ENCODE measurements at places on chromosomes 2 and 18.

- DNase-seq: no peak
These were observed 2010.0 kb upstream of the PIK3C3 start for GRCh38 chr18:39945076-39945475.

DNA sequence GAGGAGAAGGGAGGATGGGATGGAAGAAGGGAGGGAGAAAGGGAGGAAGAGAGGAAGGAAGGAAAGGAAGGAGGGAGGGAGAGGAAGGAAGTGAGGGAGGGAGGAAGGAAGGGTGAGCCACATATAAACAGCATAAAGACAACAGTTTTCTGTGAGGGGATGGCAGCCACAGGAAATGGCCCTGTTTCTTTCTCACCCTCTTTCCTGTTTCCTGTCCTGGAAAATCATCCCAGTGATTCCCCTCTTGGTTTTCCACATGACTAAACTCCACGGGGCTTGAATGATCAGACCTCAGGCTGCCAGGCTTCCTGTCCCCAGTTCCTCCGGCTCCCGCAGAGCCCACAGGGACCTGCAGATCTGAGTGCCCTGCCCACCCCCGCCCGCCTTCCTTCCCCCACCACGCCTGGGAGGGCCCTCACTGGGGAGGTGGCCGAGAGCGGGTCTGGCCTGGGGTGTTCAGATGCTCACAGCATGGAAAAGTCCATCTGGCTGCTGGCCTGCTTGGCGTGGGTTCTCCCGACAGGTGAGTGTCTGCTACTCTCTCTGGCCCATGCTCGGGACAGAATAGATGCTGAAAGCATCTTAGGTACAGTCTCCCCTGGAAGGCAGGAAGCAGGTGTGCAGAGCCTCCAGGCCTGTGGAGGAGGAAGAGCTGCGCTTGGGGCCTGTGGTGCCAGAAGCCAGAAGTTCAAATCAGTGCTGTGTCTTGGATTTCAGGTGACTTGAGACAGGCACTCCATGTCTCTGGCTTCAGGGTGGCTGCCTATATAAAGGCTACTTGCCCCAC lies at the start of gene SIGLEC15:
TSS of gene SIGLEC15 (plus strand) at position 418 of the 787 bp plus-strand sequence. CDS start at position 472, 54 bp downstream.
- DNase-seq: no peak

DNA sequence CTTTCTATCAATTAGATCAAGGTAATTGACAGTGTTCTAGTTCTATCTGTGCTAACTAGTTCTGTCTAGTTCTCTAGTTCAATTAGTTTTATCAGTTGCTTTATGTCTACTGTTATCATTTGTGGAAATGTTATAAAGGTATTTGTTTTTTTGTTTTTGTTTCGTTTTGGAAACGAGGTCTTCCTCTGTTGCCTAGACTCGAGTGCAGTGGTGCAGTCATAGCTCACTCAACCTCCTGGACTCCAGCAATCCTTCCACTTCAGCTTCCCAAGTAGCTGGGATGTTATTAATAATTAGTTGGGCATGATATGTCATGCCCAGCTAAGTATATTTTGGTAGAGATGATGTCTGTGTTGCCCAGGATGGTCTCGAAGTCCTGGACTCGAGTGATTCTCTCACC lies 1682.8 kb upstream of the LRRTM1 start:
- no peak for DNase-seq

DNA sequence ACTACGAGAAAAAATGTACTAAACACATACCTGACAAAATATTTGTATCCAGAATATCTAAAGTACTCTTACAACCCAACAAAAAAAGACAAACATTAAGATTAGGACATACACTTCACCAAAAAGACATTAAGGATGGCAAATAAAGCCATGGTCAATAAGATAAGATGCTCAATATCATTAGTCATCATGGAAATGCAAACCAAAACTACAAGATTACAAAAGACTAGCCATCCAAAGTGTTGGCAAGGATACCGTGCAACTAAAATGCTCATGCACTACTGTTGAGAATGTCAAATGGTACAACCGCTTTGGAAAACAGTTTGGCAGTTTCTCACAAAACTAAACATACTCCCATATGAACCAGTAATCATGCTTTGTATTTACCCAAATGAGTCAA lies 29.7 kb downstream of the MAP3K2 start:
- DNase-seq: no peak

- no peak for DNase-seq
These were observed 103.1 kb downstream of the DTNB start for GRCh38 chr2:25570161-25570845.

- no peak for DNase-seq
These were observed 8.1 kb downstream of the STPG4 start for GRCh38 chr2:47147021-47147420.

DNA sequence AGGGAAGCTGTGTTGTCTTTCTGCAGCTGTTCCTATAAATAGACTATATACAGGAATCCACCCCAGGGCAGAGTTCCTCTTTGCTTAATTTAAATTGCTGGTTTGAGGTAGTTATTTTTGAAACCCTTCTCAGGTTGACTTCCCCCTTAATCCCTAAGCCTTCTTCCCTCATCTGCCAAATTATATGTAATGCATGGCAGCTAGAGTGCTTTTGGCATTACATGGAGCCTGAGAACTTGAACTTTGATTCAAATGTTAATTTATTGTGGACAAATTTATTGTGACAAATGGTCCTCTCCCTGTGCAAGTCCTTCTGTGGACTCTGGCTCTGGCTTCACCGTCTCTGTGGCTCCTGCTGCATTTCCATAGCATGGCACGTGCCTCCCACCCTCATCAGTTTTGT lies 29.2 kb downstream of the MYO1B start:
- no peak for DNase-seq

GRCh38 chr2:60411295-60411694 lies 142.2 kb downstream of the BCL11A start:
- DNase-seq: no peak

DNA sequence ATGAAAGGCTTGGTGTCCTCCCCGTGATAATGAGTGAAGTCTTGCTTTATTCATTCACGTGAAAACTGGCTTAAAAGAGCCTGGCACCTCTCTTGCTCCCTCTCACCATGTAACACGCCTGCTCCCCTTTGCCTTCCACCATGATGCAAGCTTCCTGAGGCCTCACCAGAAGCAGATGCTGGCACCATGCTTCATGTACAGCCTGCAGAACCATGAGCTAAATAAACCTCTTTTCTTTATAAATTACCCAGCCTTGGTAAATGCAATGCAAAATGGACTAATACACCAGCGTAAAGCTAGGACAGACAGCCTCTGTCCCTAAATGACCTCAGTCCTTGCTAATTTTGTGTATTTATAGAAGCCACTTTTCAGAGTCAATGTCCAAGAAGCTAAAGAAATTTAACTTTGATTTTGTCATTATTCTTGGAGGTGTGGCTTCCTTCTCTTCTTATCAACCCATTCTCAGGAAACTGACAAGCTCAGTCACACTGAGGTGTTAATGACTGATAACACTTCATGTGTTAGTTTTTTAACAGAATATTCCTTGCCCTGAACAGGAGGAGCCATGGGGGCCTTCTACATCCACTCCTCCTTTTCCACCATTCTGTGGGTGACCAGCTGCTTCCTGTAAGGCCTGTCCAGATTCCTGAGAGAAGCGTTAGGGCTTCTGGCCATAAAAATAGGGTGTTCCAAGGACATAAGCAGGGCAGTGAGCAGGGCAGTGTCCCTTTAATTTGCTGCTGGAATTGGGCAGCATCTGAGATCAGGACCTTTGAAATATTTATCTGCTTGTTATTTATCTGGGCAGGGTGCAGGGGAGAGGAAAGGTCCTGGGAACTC lies 38.0 kb upstream of the EPAS1 start:
- no peak for DNase-seq

DNA sequence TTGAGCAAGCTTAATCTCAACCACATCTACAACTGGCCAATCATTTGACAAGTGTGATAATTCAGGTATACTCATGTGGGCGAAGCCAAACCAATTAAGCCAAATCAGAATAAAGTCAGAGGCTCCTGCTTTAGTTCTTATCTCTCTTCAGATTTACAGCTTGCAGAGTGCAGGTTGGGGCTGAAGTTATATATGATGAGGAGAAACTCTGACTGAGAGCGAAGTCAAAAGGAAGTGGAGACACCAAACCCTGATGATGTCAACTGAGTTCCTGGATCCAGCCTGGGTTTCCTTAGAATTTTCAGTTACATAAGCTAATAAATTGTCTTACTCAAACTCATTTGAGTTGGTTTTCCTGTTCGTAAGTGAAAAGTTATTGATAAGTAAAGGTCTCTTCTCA lies 73.9 kb downstream of the ASXL2 start:
- no peak for DNase-seq

DNA sequence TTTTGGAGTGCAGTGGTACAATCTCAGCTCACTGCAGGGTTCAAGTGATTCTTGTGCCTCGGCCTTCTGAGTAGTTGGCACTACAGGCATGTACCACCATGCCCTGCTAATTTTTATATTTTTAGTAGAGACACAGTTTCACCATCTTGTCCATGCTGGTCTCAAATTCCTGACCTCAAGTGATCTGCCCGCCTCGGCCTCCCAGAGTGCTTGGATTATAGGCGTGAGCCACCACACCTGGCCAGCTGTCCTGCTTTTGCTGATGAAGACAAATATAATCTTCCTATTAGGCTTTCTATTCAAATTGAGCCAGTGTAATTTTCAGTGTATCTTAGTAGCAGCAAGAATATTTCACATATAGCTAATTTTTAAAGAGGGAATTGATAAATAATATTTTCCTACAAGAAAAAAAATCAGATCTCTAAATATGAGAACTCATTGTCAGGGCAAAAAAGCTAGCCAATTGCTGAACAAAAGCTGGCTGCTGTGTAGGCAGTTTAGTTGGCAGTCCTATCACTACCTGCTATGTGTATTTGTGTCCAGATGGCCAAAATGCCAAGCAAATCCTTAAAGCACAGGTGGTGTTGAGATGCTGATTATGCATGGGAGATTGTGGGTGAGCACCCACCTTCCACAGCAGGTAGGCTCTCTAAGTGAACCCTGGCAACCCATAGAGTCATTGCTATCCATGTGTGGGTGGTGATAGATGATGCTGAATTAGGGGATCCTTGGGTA lies 60.8 kb upstream of the STAM2 start:
- DNase-seq: no peak

DNA sequence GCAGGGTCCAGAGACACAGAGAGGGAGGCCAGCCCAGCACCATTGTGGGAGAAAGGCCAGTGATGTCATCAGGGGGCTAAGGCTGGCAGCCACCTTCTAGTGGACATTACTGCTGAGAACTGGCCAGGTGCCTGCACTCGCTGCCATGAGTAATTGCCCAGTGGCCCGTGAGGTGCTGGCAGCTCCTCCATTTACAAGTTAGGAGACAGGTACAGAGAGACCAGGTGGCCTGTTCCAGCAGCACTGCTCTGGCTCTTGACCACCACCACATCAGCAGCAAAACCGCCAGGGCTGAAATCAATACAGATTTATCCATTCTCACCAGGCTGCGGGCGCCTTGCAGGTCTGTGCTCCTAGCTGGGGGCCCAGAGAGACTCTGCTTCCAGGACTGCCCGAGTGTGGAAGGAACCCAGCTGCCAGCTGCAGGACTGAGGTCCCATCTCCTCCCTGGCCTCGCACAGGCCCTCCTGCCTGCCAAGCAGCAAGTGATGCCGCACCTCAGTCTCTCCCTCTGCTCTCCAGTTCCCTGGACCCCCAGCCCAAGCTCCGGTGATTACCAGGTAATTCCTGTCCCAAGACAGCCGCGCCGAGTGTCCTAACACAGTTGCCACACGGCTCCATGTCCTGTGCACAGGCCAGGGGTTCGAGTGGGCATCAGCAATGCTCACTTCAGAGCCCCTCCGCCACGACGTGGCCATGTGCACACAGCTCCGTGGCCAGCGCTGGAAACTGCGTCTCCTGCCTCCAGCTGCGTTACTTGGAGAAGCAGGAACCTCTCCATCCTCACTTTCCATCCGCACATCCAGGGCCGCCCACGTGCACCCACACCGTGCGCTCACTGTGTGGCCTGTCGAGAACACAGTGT lies 101.0 kb upstream of the CTDP1 start:
- DNase-seq: no peak

DNA sequence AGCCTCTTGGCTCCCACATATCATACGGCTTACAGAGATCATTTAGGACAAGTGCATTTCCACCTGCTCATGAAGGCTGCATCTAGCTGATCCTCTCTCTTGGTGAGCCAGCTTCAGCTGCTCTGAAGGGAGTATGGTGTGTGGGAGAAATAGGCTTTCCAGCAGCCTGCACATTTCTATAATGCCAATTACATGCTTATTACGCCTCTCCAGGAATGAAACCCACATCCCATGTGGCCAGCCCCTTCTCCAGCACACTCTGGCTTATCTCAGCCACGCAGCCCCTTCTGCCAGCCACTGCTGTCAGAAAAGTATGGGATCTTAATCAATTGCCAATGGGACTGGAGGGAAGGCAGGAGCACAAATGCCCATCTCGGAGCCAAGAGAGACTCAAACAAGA lies 117.5 kb downstream of the GALNT14 start:
- DNase-seq: no peak

GRCh38 chr2:39723946-39724827 lies 54.9 kb downstream of the THUMPD2 start:
- DNase-seq: no peak

DNA sequence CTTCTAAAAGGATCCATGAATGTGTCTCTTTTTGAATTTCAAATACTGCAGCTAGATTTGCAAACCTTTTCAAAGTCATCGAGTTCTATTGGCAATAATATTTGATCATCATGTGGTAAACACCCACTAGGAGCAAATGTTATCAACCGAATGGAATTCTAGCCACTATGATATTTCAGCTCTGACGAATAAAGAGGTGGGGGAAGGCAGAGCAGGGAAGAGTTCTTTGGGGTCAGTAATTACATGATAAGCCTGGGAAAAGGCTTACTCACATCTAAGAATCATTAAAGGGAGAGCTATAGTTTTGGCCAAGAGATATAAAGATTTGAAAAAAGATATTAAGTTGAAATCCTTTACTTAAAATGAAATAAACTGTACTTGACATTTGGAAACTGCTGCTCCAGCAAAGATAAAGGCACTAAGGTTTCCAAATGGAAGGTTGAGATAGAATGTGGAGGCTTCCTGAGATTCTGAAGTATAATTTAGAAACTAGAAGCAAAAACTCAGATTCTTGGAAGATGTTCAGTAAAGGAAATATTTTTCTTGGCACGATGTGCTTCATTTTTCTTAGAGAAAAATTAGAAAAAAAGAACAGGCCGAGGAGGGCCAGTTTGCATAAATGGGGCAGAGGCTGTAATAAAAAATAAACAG lies 104.7 kb upstream of the ARHGAP28 start:
- no peak for DNase-seq

GRCh38 chr2:42492691-42493467 lies 903 bp downstream of the KCNG3 start:
- DNase-seq: peak; percentile 61

Data from activated T-cell treated with anti-CD3 and anti-CD28 coated beads, Interleukin-2, amount 50 U/mL, for 24 hours (primary cell).